ENCODE measurements at places on chromosomes 1 and 21. TPM values are rescaled to one million over a fixed set of nuclear protein-coding genes. Genes with fewer than 3 reads are reported as not detected.

DNA sequence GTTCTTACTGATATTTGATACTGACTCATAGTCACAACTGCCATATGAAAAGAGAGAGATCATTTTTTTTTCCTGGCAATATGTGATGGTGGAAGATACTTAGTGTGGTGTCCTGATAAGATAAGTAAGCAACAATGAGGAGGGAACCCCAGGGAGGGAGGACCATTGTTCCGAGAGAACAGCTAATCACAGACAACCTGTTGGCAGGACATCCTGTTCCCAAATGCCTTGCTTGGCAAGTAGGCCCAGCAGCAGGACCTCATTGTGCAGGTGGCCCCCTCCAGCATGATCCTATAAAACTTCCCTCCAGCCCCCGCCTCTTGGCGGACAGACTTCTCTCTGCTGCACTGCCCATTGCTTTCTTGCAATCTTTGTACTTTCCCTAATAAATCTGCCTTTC is 329.4 kb upstream of the CHRM3 start:
- H3K4me3 ChIP-seq: no peak overlapping the region
- no peak for DNase-seq
- H3K4me1 ChIP-seq: no peaks in the 10 kb centered on the region
- no peak overlapping the region for H3K27ac ChIP-seq

DNA sequence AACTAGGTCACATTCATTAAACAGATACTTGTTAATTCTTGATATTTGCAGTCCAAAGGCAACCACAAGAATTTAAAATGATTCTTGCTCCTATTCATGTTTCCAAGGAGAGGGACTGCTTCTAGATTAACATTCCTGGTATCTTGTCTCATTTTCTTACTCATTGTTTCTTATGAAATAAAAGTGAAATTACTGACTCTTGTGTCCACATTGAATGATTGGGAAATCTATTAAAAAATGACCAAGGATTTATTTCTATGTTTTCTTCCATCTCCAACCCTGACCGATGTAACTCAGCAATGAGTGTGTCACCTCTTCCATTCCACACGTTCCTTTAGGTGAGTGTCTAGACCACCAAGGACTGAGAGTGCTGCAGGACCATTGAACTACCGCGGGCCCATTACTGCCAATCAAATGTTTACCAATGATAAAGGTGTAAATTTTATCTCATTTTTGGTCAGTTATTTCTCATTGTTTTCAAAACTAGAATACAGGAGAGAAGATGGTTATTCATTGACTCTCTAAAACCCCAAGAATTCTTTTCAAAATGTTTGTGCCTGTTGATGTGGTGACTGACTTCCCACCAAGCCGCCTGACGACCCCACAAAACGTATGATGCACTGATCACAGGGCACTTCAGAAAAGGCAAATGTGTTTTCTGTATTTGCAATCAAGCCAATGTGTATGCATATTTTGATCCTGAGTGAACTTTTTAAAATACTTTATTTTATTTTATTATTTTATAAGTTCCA is 414.6 kb upstream of the PTBP2 start:
- H3K4me3 ChIP-seq: no peak overlapping the region
- H3K36me3 ChIP-seq: no peaks in the 10 kb centered on the region
- H3K27me3 ChIP-seq: no peaks in the 10 kb centered on the region
- no peaks in the 10 kb centered on the region for H3K4me1 ChIP-seq
- H3K27ac ChIP-seq: no peak overlapping the region

DNA sequence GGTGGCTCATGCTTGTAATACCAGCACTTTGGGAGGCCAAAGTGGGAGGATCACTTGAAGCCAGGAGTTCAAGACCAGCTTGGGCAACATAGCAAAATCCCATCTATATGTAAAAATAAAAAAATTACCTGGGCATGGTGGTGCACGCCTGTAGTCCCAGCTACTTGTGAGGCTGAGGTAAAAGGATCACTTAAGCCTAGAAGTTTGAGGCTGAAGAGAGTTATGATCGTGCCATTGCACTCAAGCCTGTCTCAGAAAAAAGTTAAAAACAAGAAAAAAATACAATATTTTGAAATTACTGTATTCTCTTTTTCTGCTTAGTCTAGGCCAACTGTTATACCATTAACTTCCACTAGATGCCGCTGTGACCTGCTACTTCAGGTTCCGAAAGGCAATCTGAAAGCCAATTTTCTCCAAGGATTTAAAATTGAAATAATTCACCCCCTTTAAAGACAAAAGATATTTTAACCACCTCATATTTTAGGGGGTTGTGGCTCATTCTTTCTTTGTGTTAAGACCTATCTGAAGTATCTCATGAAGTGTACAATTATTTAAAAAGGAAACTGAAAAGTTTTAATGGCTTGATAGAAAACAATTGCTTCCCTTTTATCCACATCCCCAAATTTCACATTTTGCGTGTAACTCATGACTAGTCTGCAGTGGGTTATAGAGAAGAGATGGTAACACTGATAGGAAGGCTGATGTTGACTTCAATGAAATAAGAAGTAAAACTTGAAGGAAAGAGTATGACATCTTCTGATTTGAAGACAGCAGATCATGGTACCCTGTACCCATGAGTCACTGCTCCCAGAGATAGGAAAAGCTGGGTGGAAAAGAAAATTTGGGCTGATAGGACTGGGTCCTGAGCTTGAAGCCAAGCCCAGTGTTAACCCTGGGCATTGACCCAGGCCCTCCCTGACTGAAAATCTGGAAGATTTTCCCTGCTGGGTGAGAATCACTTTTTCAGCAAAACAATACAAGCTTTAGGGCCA is 24.4 kb upstream of the CLDN14 start:
- H3K27ac ChIP-seq: no peak overlapping the region
- peaks cover 6% of the 10 kb centered on the region for H3K27me3 ChIP-seq
- peak; percentile 76 for DNase-seq
- H3K4me3 ChIP-seq: no peak overlapping the region
- no peaks in the 10 kb centered on the region for H3K4me1 ChIP-seq
- no peaks in the 10 kb centered on the region for H3K36me3 ChIP-seq

GRCh38 chr21:36788120-36788638 is 89.3 kb downstream of the SIM2 start:
- no peaks in the 10 kb centered on the region for H3K27me3 ChIP-seq
- no peaks in the 10 kb centered on the region for H3K4me1 ChIP-seq
- no peaks in the 10 kb centered on the region for H3K36me3 ChIP-seq
- no peak overlapping the region for H3K27ac ChIP-seq
- no peak overlapping the region for H3K4me3 ChIP-seq

- no peak overlapping the region for H3K27ac ChIP-seq
- H3K36me3 ChIP-seq: peaks cover 5% of the 10 kb centered on the region
- no peak for DNase-seq
- peaks cover 15% of the 10 kb centered on the region for H3K4me1 ChIP-seq
- no peak overlapping the region for H3K4me3 ChIP-seq
Observed at GRCh38 chr1:162500805-162501204, 3.2 kb downstream of the UHMK1 start.

DNA sequence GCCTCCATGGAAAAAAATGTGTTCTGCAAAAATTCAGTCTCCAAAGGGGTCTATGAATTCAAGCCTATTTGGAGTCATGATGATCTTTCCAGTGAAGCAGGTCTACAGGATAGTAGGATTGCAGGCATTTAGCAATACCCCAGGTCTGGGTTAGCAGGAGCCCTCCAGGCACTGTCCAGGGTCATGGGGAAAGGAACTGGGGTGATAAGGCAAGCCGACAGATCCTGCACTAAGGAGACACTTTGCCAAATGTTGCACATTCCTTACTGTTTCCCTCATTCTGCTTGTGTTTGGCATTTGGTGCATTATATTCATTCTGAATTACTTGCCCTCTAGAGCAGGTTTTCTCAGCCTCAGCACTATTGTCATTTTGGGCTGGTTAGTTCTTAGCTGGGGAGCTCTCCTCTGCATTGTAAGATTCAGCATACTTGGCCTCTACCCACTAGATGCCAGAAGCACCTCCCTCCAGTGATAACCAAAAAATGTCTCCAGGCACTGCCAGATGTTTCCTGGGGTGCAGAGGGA is 333.3 kb upstream of the PLXNA2 start:
- no peaks in the 10 kb centered on the region for H3K4me1 ChIP-seq
- no peak overlapping the region for H3K4me3 ChIP-seq
- H3K27me3 ChIP-seq: no peaks in the 10 kb centered on the region
- no peak for DNase-seq
- no peaks in the 10 kb centered on the region for H3K36me3 ChIP-seq
- no peak overlapping the region for H3K27ac ChIP-seq

DNA sequence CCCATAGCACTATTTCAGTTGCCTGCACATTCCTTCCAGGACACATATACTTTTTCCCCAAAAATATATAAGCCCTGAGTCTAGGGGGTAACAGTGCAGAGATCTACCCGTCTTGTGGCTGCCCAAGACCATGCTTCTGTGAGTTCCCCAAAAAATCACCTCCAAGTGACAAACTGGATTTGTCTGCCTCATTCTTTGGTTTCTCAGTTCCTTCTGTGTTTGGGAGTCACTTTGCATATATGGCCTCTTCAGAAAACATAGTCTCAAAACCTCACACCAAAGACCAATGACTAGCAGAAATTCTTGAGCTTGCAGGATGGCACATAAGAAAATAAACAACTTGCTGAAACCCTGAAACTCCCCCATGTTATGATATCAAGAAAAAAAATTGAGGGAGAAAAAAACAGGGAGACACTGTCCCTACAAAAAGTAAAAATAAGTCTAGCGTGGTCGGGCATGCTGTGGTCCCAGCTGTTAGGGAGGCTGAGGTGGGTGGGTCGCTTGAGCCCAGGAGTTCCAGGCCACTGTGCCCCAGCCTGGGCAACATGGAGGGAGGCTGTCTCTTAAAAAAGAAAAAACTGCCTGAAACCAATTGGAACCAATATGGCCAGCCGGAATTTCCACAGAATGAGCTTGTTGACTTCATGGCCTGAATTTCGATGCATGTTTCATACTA is 8.0 kb downstream of the JMJD4 start:
- H3K4me3 ChIP-seq: no peak overlapping the region
- DNase-seq: no peak
- H3K36me3 ChIP-seq: no peaks in the 10 kb centered on the region
- no peaks in the 10 kb centered on the region for H3K27me3 ChIP-seq
- no peak overlapping the region for H3K27ac ChIP-seq
- peaks cover 34% of the 10 kb centered on the region for H3K4me1 ChIP-seq

DNA sequence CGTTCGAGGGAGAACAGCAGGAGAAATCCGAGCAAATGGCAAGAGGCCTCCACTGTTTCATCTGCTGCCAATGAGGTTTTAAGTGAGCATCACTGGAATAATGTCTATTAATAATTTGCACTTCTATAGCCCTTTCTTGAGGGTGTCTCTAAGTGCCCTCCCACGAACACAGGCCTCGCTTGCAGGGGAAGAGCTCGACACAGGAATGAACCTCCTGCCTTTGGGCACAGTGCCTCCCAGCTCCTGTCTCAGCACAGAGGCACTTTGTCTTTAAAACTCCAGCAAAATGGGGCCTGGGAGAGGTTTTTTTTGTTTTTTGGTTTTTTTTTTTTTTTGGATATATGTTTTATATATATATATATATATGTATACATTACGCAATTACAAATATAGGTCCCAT is 56.6 kb downstream of the OLIG1 start:
- no peak overlapping the region for H3K27ac ChIP-seq
- DNase-seq: no peak
- peaks cover 5% of the 10 kb centered on the region for H3K27me3 ChIP-seq
- no peaks in the 10 kb centered on the region for H3K4me1 ChIP-seq
- H3K4me3 ChIP-seq: no peak overlapping the region
- H3K36me3 ChIP-seq: no peaks in the 10 kb centered on the region

DNA sequence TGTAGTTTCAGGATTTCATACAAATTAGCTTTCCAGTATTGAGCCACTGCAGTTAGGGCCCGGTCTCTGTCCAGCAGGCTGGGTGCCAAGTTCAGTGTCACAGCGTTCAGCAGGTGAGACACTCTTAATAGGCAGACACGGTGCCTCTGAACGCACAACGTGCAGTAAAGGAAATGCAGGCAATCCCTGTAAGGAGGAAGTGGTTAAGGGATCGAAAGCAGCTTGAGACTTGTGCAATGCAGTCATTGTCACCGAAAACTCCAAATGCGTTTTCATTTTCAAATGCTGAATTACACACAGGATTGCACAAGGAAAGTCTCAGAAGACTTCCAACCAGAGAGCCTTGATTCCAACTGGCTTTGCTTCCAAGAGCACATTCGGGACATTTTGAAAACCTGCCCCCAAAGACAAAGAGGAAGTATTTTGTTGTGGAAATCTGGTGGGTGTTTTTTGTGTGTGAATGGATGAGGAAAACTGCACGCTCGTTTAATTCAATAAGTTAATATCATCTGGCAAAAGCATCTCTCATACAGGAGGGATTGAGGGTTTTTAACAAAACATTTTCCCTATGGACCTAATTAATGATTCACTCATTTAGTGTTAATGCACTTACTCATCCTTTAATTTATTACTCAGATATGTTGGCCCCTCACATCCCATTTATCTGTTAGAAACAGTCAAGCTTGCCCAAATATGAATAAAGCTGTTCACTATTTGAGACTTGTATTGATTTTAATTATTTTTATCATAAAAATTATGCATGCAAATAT is 61.6 kb downstream of the PTGS2 start:
- peaks cover 3% of the 10 kb centered on the region for H3K4me1 ChIP-seq
- DNase-seq: peak; percentile 50
- no peak overlapping the region for H3K27ac ChIP-seq
- no peaks in the 10 kb centered on the region for H3K27me3 ChIP-seq

GRCh38 chr1:230125640-230126528 is 58.8 kb downstream of the GALNT2 start:
- no peaks in the 10 kb centered on the region for H3K27me3 ChIP-seq
- no peak overlapping the region for H3K4me3 ChIP-seq
- peaks cover 25% of the 10 kb centered on the region for H3K4me1 ChIP-seq
- no peaks in the 10 kb centered on the region for H3K36me3 ChIP-seq

GRCh38 chr1:184965944-184966860 is 8.1 kb downstream of the NIBAN1 start:
- no peak overlapping the region for H3K27ac ChIP-seq
- DNase-seq: no peak
- H3K27me3 ChIP-seq: no peaks in the 10 kb centered on the region
- H3K4me3 ChIP-seq: no peak overlapping the region
- H3K4me1 ChIP-seq: no peaks in the 10 kb centered on the region

DNA sequence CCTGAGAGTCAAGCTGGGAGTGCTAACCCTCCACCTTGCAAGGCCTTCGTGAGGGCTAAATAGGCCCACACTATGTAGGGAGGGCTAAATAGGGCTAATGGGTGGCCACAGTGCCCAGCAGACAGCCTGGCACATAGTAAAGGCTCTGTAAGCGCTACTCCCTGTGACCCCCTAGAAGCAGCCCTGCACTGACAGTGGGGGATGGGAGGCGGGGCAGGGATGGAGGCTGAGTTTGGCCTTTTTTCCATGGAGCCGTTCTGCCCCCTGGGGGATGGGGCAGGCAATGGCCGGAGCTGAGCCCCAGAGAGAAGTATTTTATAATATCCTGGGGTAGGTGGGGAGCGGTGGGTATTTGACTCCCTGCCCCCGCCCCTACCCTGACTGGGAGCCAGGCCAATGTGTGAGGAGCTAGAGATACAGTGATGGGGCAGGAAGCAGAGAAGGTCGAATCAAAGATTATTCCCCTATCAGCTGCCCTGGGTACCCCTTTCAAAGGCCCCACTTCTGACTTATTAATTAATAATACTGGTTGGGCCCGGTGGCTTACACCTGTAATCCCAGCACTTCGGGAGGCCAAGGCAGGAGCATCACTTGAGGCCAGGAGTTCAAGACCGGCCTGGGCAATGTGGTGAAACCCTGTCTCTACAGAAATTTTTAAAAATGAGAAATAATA is 42.3 kb downstream of the LACTBL1 start:
- no peaks in the 10 kb centered on the region for H3K27me3 ChIP-seq
- no peaks in the 10 kb centered on the region for H3K36me3 ChIP-seq
- no peak overlapping the region for H3K27ac ChIP-seq
- H3K4me3 ChIP-seq: no peak overlapping the region
- H3K4me1 ChIP-seq: no peaks in the 10 kb centered on the region

The CYP4Z1 gene
- 12.9 TPM for total RNA-seq

The NFASC gene
- total RNA-seq: 88.7 TPM

The OTUD7B gene
- 54.3 TPM for total RNA-seq

The DNALI1 gene
- 9.2 TPM for total RNA-seq

The OR2T33 gene
- 1.0 TPM for total RNA-seq

The ICOSLG gene
- 3.3 TPM for total RNA-seq

The MX1 gene
- 20.1 TPM for total RNA-seq

The FAAH gene
- 135 TPM for total RNA-seq

The MYOM3 gene
- 0.22 TPM for total RNA-seq

All from tibial nerve (tissue), 4 donors.